ENCODE measurements at places on chromosomes 4 and X. TPM values are rescaled to one million over a fixed set of nuclear protein-coding genes. Genes with fewer than 3 reads are reported as not detected.
A peak's percentile ranks its signal among the peaks of the same experiment; 100 is the strongest.

DNA sequence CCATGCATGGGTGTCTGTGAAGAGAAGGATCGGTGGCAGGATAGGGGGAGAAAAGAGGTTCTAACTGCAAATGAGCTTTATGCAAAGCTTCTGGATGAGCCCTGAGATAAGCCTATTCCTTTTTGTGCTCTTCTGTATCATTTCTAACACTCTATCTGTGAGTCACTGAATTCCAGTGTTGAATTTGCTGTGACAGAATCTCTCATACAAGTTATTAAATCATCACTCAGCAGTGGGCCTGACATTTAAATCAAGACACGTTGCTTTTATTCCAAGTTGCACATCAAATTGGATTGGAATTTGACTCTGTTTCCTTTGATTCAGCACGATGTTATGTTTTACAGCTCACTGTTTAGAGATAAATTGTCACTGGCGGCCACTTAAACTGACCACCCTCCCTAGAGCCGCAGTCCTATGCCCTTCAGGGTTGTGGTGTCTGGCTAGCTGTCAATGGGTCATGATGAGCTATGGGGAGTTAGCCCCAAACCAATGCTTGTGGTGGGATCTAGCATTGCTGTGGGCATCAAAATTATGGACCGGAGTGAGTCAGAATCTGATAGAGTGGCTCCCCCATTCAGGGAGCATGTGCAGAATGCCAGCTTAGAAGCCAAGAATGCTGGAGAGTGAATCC lies 42.7 kb downstream of the LHFPL1 start:
- H3K4me3 ChIP-seq = no peak overlapping the region
- H3K27me3 ChIP-seq = no peaks in the 10 kb centered on the region
- H3K27ac ChIP-seq = no peak overlapping the region
- no peaks in the 10 kb centered on the region for H3K36me3 ChIP-seq
- no peak for DNase-seq
- H3K4me1 ChIP-seq = no peaks in the 10 kb centered on the region

DNA sequence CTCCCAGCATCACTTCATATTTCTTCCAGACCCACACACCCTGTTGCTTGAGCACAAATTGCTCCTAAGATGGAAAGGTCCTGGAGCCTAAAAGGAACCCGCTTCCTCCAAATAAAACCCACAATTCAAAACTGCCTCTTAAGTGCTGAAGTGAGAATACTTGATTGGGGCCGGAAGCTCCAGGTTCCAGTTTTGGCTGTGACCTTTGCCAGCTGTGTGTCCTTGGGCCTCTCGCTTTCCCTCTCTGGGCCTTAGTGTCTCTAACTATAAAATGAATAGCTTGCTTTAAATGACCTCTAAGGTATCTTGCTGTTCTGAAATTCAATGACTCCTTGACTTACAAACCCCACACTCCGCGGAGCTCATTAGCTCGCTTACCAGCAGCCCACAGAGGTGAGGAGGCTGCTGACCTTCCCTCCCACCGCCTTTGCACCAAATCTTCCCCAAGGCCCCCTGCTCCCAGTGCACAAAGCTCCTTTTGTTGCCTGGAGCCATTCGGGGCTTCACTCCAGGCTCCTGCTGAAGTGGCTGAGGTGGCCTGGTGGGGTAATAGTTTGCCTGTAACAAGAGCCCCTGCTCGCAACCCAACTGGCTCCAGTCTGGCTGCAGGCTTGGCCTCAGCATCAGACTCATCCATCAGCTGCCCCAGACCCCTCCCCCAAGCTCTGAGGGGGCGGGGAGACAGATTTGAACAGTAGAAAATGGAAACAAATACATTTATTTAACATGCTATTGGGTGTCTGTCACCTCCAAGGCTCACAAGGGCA lies 21.8 kb downstream of the STARD8 start:
- DNase-seq = no peak
- H3K27ac ChIP-seq = no peak overlapping the region
- H3K4me1 ChIP-seq = no peaks in the 10 kb centered on the region
- H3K4me3 ChIP-seq = no peak overlapping the region
- H3K36me3 ChIP-seq = no peaks in the 10 kb centered on the region

- no peak for DNase-seq
- no peaks in the 10 kb centered on the region for H3K36me3 ChIP-seq
- no peak overlapping the region for H3K27ac ChIP-seq
- H3K4me1 ChIP-seq = no peaks in the 10 kb centered on the region
Measured at GRCh38 chr4:90099812-90100211, 27.4 kb upstream of the CCSER1 start.

The LAMP2 gene
- total RNA-seq = 150 TPM

The ADRA2C gene
- total RNA-seq = 0.37 TPM

DNA sequence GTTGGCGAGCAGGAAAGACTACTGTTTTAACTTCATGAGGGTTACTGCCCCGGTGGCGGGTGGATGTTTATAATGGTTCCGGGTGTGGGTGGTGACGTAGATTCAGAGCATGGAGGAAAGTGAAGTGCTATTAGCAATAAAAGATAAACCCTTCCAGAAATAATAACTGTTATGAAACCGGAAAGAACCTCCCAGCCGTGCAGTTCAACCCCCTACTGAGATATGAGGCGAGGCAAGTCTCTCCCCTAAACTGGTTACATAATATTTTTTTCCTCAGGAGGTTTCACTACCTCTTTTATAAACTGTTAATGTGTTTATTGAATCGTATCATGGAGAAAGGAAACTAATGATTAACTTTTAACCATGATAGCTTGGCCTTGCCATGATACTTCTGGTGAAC lies 33.9 kb upstream of the STIM2 start:
- H3K27me3 ChIP-seq = no peaks in the 10 kb centered on the region
- DNase-seq = no peak
- peaks cover 17% of the 10 kb centered on the region for H3K4me1 ChIP-seq
- H3K4me3 ChIP-seq = no peak overlapping the region
- H3K27ac ChIP-seq = no peak overlapping the region

DNA sequence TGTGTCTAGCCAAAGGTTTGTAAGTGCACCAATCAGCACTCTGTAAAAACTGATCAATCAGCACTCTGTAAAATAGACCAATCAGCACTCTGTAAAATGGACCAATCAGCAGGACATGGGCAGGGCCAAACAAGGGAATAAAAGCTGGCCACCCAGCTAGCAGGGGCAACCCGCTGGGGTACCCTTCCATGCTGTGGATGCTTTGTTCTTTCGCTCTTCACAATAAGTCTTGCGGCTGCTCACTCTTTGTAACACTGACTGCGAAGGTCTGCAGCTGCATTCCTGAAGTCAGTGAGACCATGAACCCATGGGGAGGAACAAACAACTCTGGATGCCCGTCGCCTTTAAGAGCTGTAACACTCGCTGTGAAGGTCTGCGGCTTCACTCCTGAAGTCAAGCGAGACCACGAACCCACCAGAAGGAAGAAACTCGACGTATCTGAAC lies 14.3 kb downstream of the HNRNPDL start:
- H3K4me3 ChIP-seq = no peak overlapping the region
- no peak overlapping the region for H3K27ac ChIP-seq
- no peaks in the 10 kb centered on the region for H3K27me3 ChIP-seq
- H3K4me1 ChIP-seq = no peaks in the 10 kb centered on the region
- DNase-seq = no peak

GRCh38 chr4:31349907-31350306 lies 629.7 kb downstream of the PCDH7 start:
- DNase-seq = no peak
- H3K4me1 ChIP-seq = no peaks in the 10 kb centered on the region
- H3K27me3 ChIP-seq = no peaks in the 10 kb centered on the region
- no peaks in the 10 kb centered on the region for H3K36me3 ChIP-seq

The KIT gene
- total RNA-seq = 0.43 TPM

The AMTN gene
- total RNA-seq = not detected

DNA sequence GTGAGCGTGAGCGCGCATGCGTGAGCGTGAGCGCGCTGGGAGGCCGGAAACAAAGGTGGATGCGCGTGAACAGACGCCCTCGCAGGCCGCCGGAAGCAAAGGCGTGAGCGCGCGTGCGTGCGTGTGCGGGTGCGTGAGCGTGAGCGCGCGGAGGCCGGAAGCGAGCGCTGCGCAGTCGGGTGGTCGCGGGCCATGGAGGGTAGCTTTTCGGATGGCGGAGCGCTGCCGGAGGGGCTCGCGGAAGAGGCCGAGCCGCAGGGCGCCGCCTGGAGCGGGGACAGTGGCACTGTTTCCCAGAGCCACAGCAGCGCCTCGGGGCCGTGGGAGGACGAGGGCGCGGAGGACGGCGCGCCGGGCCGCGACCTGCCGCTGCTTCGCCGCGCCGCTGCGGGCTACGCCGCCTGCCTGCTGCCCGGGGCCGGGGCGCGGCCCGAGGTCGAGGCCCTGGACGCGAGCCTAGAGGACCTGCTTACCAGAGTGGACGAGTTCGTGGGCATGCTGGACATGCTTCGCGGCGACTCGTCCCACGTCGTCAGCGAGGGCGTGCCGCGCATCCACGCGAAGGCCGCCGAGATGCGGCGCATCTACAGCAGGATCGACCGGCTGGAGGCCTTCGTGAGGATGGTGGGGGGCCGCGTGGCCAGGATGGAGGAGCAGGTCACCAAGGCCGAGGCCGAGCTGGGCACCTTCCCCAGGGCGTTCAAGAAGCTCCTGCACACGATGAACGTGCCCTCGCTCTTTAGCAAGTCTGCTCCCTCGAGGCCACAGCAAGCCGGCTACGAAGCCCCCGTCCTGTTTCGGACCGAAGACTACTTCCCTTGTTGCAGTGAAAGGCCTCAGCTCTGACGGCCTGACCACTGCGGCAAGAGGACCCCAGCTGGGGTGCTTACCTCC lies at the start of gene BLOC1S4:
Gene BLOC1S4, plus strand, starts transcription at position 157 of the 894 bp plus-strand sequence. Its CDS starts 36 bp downstream, at position 193.
- H3K27me3 ChIP-seq = no peaks in the 10 kb centered on the region
- no peaks in the 10 kb centered on the region for H3K4me1 ChIP-seq
- peak within 1 kb of the TSS; percentile 87 for H3K4me3 ChIP-seq
- peak within 1 kb of the TSS; percentile 77 for H3K27ac ChIP-seq
- no peaks in the 10 kb centered on the region for H3K36me3 ChIP-seq

The VCX3B gene
- total RNA-seq = not detected

The INTS6L gene
- total RNA-seq = 1.0 TPM

DNA sequence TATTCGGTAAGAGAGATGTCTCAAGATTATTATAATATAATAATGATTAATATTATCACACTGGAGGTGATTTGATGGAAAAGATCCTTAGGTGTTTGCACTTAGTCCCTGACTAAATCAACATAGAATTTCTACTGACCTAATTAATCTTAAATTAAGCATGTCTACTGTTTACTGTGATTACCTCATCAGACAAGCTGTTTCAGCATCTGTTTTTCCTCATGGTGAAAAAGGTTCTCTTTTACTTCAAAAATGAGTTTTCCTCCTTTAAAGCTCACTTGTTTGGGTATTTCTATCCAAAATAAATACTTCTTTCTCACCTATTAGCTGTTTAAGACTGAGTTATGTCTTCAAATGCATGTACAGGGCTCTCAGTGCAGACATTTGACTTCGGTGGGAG lies 407.8 kb downstream of the NKX6-1 start:
- no peak for DNase-seq
- no peak overlapping the region for H3K4me3 ChIP-seq
- H3K4me1 ChIP-seq = no peaks in the 10 kb centered on the region
- H3K27ac ChIP-seq = no peak overlapping the region
- H3K27me3 ChIP-seq = no peaks in the 10 kb centered on the region

The EXOSC9 gene
- total RNA-seq = 3.6 TPM

GRCh38 chr4:55008166-55009056 lies 117.0 kb downstream of the KDR start:
- H3K4me1 ChIP-seq = no peaks in the 10 kb centered on the region
- H3K27me3 ChIP-seq = no peaks in the 10 kb centered on the region
- no peak overlapping the region for H3K27ac ChIP-seq
- DNase-seq = peak; percentile 24

Data from right lobe of liver (tissue), 6 donors.